ENCODE measurements at places on chromosomes 7 and 10.

- DNase-seq, result no peak
Observed at GRCh38 chr10:70668454-70668970, 3.8 kb upstream of the ADAMTS14 start.

DNA sequence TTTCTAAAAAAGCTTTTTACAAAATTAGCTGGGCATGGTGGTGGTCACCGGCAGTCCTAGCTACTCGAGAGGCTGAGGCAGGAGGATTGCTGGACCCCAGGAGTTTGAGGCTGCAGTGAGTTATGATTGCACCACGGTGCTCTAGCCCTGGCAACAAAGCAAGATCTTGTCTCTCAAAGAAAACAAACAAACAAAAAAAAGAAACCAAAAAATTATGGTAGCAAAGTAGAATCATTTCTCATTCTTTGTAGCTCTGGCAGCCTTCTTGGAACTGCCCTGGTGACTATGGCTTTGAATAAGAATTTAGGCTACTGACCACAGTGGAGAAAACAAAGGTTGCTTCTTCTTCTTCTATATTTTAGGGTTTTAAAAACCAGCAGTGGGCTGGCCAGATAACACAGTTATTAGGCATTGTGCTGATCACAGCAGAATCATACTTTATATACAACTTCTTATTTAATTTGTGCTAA, 41.9 kb upstream of the PRKAR2B start:
- DNase-seq, result no peak

DNA sequence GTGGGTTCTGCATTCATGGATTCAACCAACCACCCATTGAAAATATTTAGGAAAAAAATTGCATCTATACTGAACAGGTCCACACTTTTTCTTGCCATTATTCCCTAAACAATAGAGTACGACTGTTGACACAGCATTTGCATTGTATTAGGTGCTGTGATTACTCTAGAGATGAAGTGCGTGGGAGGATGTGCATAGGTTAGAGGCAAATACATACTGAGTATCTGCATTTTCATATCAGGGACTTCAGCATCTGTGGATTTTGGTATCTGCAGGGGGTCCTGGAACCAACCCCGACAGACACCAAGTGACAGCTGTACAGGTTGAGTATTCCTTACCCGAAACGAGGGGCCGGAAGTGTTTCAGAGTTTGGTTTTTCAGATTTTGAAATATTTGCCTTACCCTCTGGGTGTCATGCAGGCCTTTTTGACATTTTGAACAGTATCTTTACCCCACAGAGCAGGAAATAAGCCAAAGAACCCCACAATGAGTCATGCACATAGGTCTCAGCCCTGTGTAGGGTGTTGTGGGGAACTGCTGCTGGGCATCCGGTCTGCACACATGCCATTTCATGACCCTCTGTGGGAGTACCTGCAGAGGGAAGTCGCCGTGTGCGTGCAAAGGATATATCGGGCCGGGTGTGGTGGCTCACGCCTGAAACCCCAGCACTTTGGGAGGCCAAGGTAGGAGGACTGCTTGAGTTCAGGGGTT, 14.5 kb downstream of the NUDT5 start:
- DNase-seq, result no peak

GRCh38 chr10:32687546-32687945, 241.6 kb downstream of the CCDC7 start:
- DNase-seq, result no peak

GRCh38 chr10:15427843-15428414, 56.8 kb upstream of the FAM171A1 start:
- DNase-seq, result peak; percentile 78

DNA sequence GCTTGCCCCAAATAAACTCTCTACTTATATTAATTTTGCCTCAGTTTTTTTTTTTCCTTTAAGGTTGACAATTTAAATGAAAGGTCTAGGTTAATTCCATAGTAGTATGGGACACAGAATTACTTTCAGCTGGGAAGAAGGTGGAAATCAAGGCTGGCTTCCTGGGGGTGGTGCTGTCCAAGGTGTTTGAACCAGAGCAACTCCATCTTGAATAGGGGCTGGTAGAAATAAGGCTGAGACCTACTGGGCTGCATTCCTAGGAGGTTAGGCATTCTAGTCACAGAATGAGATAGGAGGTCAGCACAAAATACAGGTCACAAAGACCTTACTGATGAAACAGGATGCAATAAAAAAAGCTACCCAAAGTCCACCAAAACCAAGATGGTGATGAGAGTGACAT, 1190.8 kb upstream of the AUTS2 start:
- DNase-seq, result no peak

- no peak for DNase-seq
Observed at GRCh38 chr10:71088054-71088453, 124.3 kb upstream of the UNC5B start.

DNA sequence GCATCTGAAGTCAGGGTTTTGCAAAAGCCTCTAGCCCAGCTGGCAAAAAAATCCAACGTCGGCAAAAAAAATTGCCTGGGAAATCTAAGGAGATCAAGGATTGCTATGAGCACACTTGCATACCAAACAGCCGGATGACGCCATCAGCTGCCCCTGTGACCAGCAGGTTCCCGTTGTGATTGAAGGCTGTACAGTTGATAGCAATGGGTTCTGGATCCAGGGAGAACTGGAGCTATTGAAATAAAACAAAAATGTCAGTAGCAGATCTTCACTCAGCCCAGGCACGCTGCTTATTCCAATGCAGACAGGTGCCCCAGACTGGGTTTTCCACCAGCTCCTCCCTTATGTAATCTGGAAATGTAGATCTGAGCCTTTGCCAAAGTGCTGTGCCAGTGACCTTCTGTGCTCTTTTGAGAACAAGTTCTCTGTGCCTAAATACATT, 18.7 kb upstream of the CYREN start:
- DNase-seq, result no peak

- no peak for DNase-seq
Observed at GRCh38 chr7:140231771-140232491, 55.1 kb upstream of the KDM7A start.

DNA sequence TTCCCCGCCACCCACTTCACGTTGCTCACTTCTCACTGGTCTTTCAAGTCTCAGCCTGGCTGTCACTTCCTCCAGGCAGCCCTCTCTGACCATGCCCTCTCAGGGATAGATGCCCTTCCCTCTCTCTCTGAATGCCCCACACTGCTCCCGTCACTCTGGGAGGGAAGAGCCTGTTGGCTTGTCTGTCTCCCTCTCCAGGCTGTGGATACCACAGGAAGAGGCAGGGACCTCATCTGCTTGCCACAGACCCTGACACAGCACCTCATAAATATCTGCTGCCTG, 93.1 kb downstream of the OAT start:
- no peak for DNase-seq

DNA sequence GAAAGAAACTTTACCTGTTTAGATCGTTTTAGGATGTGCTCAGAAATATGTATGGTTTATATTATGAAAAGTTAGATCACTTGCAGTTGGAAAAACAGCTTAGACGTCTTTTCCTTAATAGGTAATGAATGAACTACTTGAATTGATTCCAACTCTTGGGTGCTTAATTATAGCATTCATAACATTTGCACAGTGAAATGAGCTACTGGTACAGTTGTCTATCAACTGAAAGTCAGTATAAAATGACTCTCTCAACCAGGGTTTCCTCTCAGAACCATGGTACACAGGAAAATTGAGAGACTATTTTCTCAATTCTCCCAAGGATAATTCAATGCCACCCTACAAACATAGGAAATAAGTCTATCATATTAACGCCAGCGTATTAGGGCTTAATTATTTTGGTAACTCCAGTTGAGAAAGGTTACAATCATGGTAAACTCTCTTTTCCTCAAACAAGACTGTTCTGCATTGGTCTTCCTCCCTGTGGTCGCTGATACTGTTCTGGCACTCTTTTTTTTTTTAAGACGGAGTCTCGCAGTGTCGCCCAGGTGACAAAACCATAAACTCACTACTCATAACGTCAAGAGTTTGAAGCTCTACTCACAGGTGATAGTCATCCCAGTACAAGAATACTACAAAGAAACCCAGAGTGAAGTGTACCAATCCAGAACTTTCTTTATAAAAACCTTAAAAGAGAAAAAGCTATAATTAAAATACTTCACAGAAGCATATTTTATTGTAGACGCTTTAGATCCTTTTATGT, 2.0 kb downstream of the ANLN start:
- no peak for DNase-seq

- DNase-seq, result no peak
Observed at GRCh38 chr10:20993830-20994527, 96.9 kb upstream of the NEBL start.

DNA sequence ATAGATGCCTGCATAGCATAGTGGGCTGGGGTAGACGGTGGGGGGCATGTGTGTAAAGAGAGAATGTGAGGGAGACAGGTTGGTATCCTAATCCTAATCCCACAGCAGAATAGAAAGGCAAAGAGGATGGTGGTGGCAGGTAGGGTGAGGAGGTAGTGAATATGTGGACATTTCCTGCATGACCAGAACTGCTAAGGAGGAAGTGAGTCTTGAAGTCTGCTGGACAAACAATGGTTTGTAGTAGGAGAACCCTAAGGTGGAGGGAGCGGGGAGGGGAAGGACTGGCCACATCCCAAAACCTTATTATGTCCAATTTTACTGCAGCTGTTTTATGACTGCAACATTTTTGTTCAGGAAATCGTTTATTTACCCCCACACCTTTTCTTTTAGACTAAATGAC, 279.7 kb downstream of the AUTS2 start:
- no peak for DNase-seq

GRCh38 chr10:59007307-59008025, 169.0 kb upstream of the PHYHIPL start:
- no peak for DNase-seq

GRCh38 chr10:21368728-21369425, 156.6 kb downstream of the SKIDA1 start:
- DNase-seq, result peak; percentile 48
